ENCODE measurements at places on chromosomes 6 and 20.
A peak's percentile ranks its signal among the peaks of the same experiment; 100 is the strongest.

- no peak for DNase-seq
These were observed 117.3 kb downstream of the TMEM170B start for GRCh38 chr6:11654876-11655275.

DNA sequence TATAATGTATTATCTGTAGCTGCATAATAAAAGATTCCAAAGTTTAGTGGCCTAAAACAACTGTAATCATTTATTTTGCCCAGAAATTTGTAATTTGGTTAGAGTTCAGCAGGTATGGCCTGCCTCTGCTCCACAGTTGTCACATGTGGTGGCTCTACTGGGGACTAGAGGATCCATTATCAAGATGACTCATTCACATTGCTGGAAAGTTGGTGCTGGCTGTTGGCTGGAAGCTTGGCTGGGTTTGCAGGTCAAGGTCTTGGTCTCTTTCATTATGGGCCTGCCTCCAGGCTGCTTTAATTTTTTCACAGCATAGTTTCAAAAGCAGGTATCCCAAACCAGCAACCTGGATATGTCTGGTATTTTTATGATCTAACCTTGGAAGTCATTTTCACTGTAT lies 17.6 kb downstream of the TRDN start:
- DNase-seq, result no peak

DNA sequence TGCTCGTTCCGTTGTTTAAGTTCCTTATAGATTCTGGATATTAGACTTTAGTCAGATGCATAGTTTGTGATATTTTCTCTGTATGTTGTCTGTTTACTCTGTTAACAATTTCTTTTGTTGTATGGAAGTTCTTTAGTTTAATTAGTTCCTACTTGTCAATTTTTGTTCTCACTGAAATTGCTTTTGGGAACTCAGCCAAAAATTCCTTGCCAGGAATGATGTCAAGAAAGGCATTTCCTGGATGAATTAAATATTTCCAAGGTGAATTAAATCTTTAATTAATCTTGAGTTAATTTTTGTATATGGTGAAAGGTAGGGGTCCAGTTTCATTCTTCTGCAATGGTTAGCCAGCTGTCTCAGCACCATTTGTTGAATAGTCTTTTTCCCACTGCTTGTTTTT lies 406.2 kb upstream of the NOX3 start:
- DNase-seq, result no peak

- DNase-seq, result peak; percentile 24
These were observed 30.3 kb downstream of the TBPL1 start for GRCh38 chr6:133983099-133983939.

- no peak for DNase-seq
These were observed 20.5 kb downstream of the BPIFB4 start for GRCh38 chr20:33099843-33100538.

Measured in iPS-NIHi11 (cell line).